ENCODE measurements at places on chromosomes 4 and X. TPM values are rescaled to one million over a fixed set of nuclear protein-coding genes. Genes with fewer than 3 reads are reported as not detected.

The UCP1 gene
- polyA plus RNA-seq, result not detected

The NSUN7 gene
- 2.5 TPM for polyA plus RNA-seq

The TSPAN6 gene
- 50.1 TPM for polyA plus RNA-seq

The GAB3 gene
- 0.56 TPM for polyA plus RNA-seq

The PCDH11X gene
- polyA plus RNA-seq, result 0.02 TPM

The VCX gene
- polyA plus RNA-seq, result 0.05 TPM

The TMEM192 gene
- polyA plus RNA-seq, result 2.0 TPM

The COL4A5 gene
- 8.4 TPM for polyA plus RNA-seq

The RNF4 gene
- polyA plus RNA-seq, result 18.3 TPM

The TMA16 gene
- 7.4 TPM for polyA plus RNA-seq

The ANXA3 gene
- 140 TPM for polyA plus RNA-seq

The NAP1L2 gene
- 1.4 TPM for polyA plus RNA-seq

The AFAP1 gene
- polyA plus RNA-seq, result 4.0 TPM

The F8 gene
- polyA plus RNA-seq, result 2.2 TPM

The PABPC5 gene
- polyA plus RNA-seq, result 0.19 TPM

The CT45A2 gene
- polyA plus RNA-seq, result not detected

The NWD2 gene
- polyA plus RNA-seq, result 0.05 TPM

The MAGEB10 gene
- polyA plus RNA-seq, result not detected

The MAGEA11 gene
- 0.04 TPM for polyA plus RNA-seq
